ENCODE measurements at places on chromosomes 2 and 18.
A peak's percentile ranks its signal among the peaks of the same experiment; 100 is the strongest.

- DNase-seq = no peak
These were observed 105.1 kb downstream of the DGKD start for GRCh38 chr2:233459426-233459825.

- no peak for DNase-seq
These were observed 177.8 kb downstream of the BCL2 start for GRCh38 chr18:63141778-63142176.

DNA sequence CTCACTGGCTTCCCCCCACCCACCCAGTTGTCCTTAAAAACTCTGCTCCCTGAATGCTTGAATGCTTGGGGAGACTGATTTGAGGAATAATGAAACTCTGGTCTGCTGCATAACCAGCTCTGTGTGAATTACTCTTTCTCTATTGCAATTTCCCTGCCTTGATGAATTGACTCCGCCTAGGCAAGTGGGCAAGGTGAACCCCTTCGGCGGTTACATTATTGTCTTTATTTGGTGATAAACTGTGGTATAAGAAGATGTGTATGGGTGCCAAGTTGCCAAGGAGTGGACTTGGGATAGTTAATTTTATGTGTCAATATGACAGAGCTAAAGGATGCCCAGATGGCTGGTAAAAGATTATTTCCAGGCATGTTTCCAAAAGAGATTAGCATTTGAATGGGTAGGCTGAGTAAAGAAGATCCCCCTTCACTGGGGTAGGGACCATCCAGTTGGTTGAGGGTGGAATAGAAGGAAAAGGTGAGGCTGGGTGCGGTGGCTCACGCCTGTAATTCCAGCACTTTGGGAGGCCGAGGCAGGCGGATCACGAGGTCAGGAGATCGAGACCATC is 98.5 kb upstream of the HAAO start:
- no peak for DNase-seq

DNA sequence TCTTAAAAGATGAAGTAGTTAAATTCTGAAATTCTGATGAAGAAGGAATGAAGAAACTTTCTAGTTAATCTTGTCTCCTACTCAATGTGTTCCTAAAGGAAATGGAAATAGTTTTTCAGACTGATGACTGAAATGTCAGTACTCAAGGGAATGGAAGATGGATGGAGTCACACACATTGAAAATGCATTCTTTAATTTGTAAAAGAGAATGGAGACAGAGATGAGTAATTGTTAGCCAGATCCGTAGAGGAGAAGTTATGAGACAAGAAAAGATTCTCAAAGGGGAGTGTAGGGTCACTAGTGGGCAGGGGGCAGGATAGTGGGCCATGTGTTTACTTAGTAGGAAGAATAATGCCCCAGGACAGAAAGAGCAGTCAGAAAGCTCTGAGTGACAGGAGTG is 13.3 kb downstream of the ZSWIM2 start:
- no peak for DNase-seq

DNA sequence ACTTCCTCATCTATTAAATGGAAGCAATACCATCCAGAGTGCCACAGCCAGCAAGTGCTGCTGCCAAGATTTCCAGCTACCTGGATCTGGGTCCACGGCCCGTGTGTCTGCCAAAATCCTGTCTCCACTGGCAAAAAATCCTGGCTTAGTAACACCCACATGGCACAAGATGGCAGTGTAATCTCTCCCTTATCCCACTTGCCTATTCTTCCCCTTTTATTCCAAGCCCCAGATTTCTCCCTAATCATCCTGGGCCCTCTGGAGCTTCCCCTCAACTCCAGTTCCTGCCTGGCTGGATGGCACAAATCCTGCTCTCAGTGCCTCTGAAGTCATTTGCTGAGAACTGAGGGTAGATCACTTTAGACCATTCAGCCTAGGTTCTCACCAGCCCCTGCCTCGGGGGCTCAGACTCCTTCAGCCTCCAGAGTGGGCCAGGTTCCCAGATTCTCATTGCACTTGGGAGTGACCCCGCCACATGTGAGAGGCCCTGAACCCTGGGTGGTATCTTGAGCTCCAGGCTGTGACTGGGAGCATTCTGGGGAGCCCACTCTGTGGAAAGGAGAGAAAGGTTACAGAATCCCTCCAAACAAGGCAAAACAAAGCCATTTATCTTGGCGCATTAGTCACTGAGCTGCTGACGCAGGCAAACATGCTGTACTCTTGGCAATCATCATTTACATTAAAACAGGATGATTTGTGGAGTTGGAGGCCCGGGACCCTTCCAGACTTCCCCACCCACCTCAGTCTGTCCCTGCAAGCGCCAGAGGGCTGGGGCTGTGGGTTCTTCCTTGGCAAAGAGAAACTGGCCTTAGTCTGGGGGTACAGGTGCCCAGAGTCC is 325.8 kb downstream of the DYSF start:
- no peak for DNase-seq

DNA sequence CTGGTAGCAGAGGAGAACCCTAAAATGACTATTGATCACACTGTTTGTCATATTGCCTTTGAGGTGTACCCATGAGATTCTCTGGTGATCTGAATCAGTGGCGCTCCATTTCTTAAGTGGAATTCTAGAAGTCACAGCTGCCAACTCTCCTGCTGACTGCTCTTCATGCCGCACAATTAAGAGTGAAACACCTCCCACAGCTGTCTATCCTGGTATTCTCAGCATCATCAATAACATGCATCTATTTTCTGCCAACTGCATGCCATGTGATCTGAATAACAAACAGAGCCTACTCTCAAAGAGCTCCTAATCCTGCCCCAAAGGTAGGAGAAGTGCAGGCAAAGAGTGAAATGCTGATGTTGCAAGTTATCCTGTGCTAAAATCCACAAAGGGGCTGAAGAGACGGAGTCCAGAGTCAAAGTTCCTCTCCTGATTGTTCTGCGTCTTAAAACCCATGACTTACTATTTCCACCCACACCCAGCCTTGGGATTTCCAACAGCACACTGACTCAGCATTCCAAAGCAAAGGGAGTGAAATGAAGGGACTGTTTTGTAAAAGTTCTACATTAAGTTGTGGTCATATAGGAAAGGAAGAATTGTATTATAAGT is 13.7 kb upstream of the DAPL1 start:
- no peak for DNase-seq

DNA sequence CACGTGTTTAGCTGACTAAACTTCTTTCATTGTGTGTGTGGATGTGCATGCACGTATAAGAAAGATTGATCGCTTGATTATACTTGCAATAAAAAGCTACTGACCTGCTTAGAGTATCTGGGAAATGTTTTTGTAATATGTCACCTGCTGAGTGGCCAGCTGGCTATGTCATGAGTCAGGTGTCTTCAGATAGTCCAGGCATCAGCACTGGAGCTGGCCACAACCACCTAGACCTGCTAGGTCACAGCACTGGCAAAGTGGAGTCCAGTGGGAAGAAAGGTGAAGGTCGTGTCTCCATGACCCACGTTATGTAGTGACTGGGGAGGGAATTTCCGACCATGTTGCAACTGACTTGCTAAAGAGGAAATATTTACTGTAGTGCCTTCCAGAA is 147.0 kb downstream of the ESCO1 start:
- no peak for DNase-seq

DNA sequence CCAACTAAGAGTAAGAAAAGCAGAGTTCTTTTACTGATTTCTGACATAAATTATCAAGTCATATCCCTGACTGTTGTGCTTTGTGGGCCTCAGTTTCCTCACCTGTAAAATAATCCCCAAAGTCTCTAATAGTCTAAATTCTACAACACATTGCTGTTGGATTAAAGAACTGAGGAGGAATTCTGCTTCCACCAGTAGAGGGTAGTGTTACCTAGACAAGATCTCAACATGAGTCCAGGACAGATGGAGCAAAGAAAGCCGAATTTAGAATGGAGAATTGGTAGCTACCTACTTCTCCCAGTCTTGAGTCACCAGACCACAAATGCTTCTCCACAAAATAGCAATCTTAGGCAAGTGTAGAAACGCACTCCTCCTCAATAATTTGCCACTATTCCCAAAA is 462.5 kb upstream of the FSHR start:
- DNase-seq = peak; percentile 68

DNA sequence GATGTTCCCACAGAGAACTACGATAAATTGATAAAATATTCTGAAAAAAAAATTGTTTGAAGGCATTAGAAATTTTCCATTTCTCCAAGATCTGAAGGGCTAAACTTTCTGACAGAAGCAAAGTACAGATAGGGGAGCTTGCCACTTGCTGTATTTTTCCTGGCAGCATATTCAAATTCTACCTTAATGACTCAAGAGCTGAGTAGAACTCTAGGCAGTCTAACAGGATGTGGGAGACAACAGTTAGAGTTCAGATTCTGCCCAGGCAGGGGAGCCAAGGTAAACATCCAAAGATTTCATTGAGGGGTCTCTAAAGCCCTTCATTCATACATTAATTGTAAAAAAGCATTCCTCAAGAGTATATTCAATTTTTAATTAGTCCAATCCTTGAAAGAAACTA is 46.0 kb upstream of the RIT2 start:
- DNase-seq = no peak

DNA sequence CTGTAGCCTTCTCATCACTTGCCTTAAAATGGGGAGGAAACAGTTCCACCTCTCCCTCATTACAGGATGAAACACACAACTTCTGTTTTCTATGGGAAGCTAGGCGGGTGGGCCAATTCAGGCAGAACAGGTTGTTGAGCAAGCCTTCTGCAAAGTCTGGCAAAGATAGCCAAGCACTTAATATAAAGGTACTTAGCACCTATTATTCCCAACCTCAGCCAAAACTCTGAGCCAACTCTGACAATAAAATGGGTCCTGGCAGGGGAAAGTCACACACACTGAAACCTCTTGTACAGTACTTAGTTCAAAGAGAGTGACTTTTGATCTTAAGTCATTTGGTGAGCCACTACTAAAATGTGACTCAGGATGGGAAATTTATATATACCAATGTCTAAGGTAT is 15.8 kb upstream of the SOCS6 start:
- DNase-seq = no peak

- DNase-seq = no peak
These were observed 79.8 kb downstream of the CCDC150 start for GRCh38 chr2:196719110-196719872.

- no peak for DNase-seq
These were observed 97.1 kb downstream of the ZBTB7C start for GRCh38 chr18:48312066-48312465.

DNA sequence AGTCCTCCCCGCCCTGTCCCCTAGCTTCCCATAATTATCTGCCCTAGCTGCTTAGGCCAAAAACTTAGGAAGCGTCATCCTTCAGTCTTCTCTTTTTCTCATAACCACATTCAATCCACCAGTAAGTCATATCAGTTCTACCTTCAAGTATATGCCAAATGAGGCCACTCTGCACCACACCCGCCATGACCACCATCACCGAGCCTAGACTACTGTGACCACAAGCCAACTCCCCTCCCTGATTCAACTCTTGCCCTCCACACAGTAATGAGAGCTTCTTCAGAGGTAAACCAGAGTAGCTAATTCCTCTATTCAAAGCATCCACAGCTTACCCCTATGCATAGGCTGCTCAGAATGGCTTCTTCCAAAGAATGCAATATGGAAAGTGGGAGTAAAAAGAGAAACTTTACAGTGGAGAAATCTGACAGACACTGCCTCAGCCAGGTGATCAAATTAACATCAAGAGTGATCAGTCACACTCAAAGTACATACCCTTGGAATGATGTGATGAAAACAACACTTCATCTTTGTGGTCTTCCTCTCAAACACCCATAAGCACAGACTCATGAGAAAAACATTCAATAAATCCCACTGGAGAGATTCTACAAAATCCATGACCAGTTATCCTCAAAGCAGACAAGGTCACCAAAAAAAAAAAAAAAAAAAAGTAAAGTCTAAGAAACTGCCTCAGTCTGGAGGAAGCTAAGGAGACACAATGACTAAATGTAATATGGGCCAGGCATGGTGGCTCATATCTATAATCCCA is 17.7 kb downstream of the MBOAT2 start:
- DNase-seq = no peak

- no peak for DNase-seq
These were observed 60.0 kb upstream of the SGPP2 start for GRCh38 chr2:222364285-222364895.

DNA sequence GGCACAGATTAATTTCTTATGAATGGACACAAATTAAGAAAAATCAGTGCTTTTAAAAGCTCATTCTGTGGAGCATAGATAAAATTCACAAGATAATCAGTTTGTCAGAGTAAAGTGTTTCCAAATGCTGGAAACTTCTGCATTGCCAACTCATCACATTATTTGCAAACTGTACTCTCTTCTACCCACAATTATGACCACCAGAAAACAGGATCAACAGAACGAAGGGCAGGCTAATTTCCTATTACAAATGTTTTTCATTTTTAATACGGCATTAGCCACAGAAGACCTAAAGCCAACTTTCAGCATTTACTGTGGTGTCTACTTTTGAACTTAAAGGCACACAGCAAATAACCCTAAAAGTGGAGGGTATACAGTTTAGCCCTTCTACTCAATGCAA is 6.0 kb downstream of the IRS1 start:
- DNase-seq = no peak

GRCh38 chr2:215430528-215431187 is 5.2 kb downstream of the FN1 start:
- no peak for DNase-seq

DNA sequence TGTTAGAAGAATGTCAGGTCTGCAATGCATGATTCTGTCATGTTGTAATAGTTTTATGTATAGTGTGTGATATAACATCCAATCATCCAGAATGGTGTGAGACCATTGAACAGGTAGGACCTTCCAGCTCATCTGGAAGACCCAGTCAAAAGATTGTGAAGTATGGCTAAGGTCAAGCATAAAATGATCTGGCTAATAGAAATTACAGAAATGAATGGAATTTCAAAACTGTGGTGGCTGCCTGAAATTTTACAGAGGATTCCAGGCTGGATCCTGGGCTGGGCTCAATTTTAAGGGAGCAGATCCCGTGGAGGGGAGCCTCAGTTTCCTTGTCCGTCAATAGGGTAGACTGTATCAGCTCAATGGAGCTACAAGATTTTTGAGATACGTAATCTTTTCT is 39.1 kb downstream of the ACKR3 start:
- DNase-seq = no peak

DNA sequence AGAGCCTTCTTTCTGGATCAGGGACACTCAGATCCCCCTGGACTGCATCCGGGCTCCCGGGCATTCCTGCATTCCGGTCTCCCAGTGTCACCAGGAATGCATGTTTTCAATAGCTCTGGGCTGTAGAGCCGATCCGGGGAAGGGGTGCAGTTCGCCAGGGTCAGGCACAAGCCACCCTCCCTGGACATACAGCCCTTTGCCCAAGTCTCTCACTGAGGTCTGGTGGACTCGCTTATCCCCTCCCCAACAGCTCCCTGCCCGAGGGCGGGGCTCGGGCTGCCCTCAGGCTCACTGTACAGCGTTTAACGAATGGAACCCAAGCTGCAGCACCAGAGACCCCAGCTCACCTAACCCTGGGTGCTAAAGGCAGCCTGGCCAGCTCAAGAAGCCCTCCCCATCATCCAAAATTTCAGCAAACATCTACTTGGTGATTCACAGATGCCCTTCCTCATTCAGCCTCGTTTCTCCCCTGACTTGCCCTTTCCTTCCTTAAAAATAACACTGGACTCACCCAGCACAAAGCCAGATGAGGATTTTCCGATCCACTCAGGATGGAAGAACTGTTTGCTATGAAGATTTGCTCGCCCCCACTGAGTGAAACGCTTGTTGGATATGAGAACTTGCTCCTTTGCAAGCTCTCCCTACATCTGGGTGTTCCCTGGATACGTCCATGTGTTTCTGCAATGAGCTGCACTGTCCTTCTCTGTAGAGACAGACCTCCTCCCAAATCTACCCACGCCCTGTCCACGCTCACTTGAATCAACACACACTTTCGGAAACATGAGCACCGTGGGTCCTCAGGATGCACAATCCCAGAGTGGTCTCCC is 58.1 kb downstream of the PXDN start:
- no peak for DNase-seq

GRCh38 chr2:218011653-218012040 is 8.9 kb upstream of the TNS1 start:
- no peak for DNase-seq

All from RKO (cell line).